K562 (cell line): ENCODE measurements at places on chromosomes 2 and 18. TPM values are rescaled to one million over a fixed set of nuclear protein-coding genes. Genes with fewer than 3 reads are reported as not detected.

RNF25 gene
- total RNA-seq = 19.0 and 20.5 TPM in 2 replicates

CCDC150 gene
- 11.2 and 11.3 TPM in 2 replicates for total RNA-seq

DNA sequence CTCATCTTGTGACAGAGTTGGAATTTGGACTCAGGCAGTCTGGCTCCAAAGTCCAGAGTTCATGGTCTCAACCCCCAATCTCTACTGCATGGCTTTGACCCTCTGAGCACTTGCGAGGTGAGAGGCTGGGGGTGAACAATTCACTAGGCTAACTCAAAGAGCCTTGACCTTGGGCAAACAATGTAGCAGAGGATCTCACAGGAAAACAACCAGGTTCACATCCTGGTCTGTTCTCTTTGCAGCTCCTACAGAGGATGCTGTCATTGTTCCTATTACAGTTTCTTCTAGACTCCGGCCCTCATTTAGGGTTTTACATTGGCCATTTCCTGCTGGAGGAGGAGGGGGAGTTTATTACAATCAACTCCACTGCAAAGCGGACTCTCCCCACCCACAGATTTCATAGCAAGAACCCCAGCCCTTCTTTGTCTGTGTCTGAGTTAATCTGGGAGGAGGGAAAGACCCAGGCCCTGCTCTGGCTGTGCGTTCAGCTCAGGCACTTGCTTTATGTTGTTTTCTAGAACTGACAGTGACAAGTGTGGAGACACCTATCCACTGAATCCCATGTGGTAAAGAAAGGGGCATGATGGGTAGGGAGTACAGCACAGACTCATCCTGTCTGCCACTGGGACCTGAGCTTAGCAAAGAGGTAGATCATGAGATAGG, 101.6 kb downstream of the LBH start:
- no peak for DNase-seq

GRCh38 chr18:830315-830901, 18.4 kb upstream of the YES1 start:
- peak; percentile 55 for DNase-seq

- DNase-seq = no peak
These were observed 46.7 kb upstream of the B3GNT7 start for GRCh38 chr2:231348704-231349373.

DNA sequence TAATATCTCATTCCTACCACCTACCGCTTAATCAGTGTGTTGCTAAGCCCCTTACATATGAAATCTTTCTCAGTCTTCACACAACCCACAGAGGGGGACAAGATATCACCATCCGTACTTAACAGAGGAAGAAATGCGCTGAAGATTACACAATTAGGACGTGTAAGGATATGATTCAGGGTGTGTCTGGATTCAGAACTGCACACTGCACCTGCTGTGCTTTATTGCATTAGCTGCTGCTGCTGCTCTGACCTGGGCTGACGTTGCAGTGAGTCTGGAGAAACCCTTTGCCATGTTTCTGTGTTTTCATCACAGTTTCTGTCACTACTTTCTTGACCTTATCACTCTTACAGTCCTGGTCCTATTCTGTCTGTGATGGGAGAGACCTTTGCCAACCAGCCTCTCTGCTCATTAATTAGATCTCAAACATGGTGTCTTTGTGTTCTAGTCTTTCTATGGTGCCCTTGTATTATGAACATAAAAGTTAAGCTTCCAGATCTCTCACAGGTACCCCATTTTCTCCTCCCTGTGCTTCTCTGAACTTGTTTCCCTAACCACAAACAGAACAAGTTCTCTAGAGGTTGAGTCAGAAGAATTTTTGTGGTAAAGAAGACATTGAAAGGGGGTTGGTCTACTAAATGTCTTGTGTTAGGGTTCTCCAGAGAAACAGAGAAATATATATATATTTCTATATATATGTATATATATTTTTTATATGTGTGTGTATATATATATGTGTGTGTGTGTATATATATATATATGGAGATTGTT, 92.9 kb upstream of the CYP1B1 start:
- DNase-seq = no peak

GRCh38 chr2:199395311-199395710, 62.4 kb downstream of the SATB2 start:
- DNase-seq = no peak

PDCL3 gene
- total RNA-seq = 21.3 and 22.9 TPM in 2 replicates

PRKAG3 gene
- total RNA-seq = not detected in 2 replicates

CCT7 gene
- 647 and 659 TPM in 2 replicates for total RNA-seq

DNA sequence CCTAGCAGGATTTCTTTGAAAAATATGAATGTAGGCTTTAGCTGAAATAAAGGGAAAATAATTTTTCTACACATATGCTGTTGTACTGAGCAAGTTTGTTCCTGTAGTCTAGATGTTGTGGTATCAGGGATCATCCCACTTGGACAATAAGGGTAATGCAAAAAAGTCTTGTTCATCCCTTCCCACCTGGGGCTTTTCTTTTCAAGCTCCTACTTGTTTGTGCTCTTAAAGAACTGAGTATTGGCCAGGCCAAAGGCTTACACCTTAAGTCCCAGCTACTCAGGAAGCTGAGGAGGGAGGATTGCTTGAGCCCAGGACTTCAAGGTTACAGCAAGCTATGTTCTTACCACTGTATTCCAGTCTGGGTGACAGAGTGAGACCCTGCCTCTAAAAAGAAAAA, 35.5 kb downstream of the ZC3H6 start:
- DNase-seq = no peak
